ENCODE measurements at places on chromosomes 12 and 14.

DNA sequence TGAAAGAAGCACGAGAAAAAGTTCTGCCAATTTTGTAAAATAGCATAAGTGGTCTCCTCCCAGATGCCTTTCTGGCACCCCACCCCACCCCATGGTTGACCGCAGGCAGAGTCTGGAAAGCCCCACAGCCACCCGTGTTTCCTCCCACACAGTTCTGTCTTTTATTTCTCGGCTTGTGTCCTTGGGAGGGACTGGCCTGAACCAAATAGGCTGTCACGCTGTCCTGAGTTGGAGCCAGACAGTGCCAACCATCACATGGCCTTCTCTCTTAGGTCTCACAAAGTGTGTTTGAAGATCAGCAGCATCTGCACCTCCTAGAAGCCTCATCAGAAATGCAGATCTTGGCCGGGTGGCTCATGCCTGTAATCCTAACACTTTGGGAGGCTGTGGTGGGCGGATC, 10.2 kb upstream of the LTA4H start:
- DNase-seq, result no peak

- DNase-seq, result no peak
Measured at GRCh38 chr12:18578191-18578590, 159.6 kb downstream of the PLCZ1 start.

DNA sequence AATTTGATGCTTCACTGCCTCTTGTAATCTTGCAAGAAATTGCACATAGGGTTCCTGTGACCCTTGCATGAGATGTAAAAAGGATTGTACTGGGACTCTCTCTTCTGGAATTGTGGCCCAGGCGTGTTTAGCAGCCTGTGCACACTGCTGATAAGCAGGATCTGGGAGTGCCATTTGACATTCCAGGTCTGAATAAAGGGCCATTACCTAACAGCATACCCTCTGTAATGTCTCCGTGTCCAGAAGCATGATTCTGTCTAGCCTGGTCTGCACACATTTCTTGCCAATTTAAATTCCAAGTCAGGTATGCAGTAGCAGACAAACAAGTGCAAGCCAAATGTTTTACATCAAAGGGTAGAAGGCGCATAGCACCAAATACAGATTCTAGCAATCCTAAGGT, 18.1 kb upstream of the MAPKAPK5 start:
- no peak for DNase-seq

GRCh38 chr12:79895071-79895470, 39.8 kb downstream of the PPP1R12A start:
- DNase-seq, result no peak

- DNase-seq, result peak; percentile 28
Measured at GRCh38 chr14:28608851-28609828, 157.4 kb upstream of the FOXG1 start.

GRCh38 chr12:1915082-1915968, 3.1 kb downstream of the CACNA2D4 start:
- peak; percentile 66 for DNase-seq

- DNase-seq, result no peak
Measured at GRCh38 chr14:95273001-95273978, 46.4 kb downstream of the CLMN start.

- DNase-seq, result peak; percentile 89
Measured at GRCh38 chr14:98984719-98985041, 287.3 kb downstream of the BCL11B start.

DNA sequence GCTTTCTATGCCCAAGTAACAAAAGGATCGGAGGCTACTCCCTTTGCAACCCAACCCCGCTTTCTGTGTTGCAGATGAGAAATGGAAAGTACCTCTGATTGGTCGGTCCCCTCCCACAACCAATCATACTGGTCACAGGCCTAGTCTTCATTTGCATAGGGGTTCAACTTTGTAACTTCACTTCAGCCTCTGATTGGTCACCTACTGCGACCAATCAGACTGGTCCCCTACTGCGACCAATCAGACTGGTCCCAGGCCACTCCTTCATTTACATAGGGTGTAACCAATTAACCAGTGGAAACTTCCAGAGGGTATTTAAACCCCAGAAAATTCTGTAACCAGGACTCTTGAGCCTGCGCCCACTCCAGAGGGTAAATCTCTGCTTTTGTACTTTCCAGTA, 906.4 kb upstream of the TMEM132C start:
- DNase-seq, result no peak

GRCh38 chr12:2390850-2391390, 338.1 kb downstream of the CACNA1C start:
- no peak for DNase-seq

DNA sequence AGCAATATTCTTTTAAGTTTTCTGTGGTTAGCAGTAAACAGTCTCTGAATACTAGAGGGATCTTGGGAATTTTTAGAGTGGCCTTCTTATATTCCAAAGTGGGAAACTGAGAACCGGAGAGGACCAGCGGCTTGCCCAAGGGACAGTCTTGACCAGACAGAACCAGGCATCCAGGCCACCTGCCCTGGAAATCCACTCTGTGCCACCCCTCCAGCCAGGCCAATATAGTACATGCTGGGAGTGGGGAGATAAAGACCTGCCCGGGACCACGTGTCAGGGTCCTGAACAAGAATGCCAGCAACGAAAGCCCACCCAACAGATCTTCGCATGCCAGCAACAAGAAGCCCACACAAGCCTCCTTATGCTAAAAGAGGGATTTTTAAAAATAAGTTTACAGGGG, 49.4 kb upstream of the RIN3 start:
- DNase-seq, result no peak

DNA sequence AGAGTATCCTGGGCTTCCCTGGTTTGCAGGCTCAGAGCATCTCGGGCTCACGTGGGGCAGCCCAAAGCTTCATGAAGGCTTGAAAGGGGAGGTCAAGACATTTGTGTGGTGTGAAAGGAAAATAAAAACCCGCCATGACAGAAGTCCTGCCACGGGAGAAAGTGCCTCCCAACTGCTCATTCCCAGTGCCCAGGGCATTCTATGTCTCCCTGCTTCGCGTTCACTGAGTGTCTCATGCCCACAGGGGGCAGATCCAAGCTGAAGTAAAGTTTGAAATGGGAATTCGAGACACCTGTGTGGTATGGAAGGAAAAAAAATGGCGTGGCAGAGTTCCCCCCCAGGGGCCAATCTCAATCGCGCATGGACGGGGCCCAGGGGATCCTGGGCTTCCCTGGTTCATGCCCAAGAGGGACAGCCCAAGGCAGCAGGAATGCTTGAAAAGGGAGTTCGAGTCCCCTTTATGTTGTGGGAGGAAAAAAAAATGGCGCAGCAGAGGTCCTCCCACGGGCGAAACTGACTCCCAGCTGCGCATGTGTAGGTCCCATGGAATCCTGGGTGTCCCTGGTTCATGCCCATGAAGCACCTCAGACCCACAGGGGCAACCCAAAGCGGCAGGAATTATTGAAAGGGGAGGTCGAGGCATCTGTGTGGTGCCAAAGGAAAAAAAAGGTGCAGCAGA, 576.7 kb downstream of the ALG10 start:
- DNase-seq, result no peak

- no peak for DNase-seq
Measured at GRCh38 chr12:7017870-7018349, 366 bp downstream of the LPCAT3 start.

DNA sequence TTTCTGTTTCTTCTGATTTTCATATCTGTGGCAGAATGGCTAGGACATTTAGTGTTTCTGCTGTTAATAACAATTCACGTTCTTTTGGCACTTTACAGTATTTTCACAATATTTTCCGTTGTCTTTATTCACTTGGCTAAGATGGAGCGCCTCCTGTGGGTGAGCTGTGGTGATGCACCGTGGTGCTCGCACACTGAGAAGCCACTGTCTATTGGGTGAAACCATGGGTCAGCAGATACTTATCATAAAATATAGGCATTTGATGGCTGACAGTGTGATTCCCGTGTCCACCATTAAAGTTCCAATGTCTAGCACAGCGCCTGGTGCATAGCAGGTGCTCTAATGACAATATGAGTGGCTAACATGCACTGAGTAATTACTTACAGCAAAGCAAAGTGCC, 141.8 kb downstream of the VRK1 start:
- no peak for DNase-seq

DNA sequence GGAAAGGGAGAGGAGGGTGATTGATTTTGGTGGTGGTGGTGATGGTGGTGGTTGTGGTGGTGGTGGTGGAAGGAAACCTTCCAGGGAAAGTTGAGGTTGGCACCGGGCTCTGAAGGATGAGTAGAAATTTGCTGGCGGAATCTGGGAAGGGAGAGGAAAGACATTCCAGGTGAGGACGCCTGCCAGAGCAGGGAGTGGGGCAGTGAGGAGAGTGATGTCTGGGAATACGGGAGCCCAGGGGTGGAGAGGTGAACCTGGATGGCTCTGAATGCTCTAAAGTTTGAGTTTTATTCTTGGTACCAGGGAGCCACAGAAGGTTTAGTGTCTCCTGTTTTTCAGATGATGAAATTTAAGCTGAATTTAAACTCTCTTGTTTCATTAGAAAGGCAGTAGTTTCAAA, 16.0 kb downstream of the CHST11 start:
- no peak for DNase-seq

DNA sequence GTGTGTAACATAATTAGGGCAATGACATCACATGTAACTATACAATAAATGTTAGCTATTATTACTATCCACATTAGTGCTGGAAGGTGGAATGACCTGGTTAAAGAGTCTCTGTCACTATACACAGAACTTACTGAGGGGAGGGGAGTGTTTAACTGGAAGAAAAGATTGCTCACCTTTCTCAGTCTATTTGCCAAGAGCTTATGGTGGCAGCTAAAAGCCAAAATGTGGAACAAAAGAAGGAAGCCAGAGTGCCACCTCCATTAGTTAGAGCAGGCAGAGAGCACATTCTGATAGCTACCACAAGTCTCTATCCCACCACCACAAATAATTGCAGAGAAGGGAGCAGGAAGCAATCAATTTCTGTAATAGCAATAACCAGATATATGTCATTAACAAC, 124.4 kb downstream of the MED13L start:
- no peak for DNase-seq

- DNase-seq, result no peak
Measured at GRCh38 chr12:105025890-105026289, 39.8 kb downstream of the NOPCHAP1 start.

DNA sequence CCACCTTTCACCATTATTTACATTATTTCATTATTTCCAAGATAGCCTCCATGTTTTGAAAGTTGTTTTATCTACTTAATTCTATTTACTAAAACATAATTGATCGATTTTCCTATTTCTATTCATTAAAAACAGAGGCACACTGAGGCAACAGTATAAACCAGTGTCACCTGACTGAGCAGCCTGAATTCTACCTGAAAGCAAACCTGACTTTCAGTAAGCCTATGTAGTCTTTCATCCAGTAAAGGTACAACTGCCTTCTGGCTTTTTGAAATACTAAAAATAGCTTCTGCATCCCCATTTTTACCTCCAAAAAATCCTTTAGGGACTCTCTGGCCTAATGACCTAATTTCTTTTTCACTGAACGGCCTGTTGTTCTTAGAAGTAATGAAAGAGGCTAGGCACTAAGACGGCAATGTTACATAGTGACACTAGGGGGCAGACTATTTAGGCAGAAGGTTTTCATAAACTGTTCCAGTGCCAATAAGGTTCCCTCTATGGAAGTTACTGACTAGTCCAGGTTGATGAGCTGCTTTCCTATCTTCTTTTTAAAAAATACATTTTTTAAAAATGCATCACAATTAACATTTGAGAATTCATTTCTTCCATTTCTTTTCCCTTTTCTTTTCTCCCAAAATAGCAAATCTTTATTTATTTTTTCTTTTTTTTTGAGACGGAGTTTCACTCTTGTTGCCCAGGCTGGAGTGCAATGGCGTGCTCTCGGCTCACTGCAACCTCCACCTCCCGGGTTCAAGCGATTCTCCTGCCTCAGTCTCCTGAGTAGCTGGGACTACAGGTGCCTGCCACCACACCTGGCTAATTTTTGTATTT, 17.5 kb downstream of the ANAPC5 start:
- no peak for DNase-seq

GRCh38 chr12:78407722-78408121, 456.9 kb upstream of the SYT1 start:
- DNase-seq, result no peak

DNA sequence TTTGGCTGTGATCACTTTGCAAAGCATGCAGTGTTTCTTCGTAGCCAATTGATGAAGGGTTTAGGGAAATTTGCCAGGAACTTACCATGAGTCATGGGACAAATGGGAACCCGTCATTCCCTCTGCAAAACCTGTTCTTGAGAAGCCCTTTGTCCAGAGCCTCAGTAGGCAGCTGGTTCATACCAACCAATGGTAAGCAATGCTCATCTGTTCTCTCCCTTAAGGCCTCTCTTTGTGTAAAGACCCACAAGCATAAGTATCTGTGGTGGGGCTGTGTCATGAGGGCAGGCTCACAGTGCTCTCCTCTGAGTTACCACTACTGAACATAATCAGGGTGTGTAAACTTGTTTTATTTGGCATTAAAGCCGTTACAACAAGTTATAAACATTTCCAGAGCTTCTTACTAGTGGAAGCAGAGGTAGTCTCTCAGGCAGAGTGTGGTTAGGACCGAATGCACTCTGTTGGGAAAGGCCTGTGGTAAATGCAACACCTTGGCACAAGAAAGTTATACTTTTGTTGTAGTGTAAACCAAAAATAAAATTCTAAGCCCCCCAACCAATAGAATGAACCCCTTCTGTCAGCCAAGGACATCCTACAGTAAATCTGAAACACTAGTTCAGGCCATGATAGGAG, 119.8 kb downstream of the SINHCAF start:
- no peak for DNase-seq

- no peak for DNase-seq
Measured at GRCh38 chr14:95948558-95948981, 71.9 kb downstream of the TUNAR start.

- DNase-seq, result no peak
Measured at GRCh38 chr12:54648265-54648664, at the start of gene DCD. Gene DCD, minus strand, starts transcription at chr12:54648365. Its CDS starts 62 bp downstream, at chr12:54648303.

GRCh38 chr14:96204151-96205058, at the start of gene BDKRB2:
Gene BDKRB2, plus strand, starts transcription at chr14:96204839. Its CDS starts 32,269 bp downstream, at chr14:96237108.
- DNase-seq, result no peak

GRCh38 chr12:1836854-1837421, 16.6 kb downstream of the LRTM2 start:
- DNase-seq, result no peak

DNA sequence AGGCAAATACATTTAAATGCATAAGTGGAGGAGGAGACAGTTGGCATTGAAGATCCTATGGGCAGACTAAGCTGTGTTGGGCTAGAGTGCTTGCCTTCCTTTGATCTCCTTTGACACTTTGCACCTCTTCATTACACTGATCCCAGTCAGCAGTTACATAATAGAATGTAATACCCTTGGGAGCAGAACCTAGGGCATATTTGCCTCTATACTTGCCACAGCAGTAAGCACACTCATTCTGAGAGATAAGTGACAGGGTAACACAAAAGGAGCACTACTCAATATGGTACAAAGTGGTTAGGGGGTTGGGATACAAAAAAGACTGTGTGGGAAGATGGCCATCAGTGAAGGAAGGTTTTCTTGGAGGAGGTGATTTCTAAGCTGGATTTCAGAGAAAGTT, 9.0 kb downstream of the MARS1 start:
- no peak for DNase-seq

GRCh38 chr14:55832122-55832911, 252.3 kb downstream of the KTN1 start:
- DNase-seq, result no peak

- DNase-seq, result no peak
Measured at GRCh38 chr14:50795142-50795541, 35.8 kb downstream of the NIN start.
